ENCODE measurements at places on chromosomes 3 and 15.

DNA sequence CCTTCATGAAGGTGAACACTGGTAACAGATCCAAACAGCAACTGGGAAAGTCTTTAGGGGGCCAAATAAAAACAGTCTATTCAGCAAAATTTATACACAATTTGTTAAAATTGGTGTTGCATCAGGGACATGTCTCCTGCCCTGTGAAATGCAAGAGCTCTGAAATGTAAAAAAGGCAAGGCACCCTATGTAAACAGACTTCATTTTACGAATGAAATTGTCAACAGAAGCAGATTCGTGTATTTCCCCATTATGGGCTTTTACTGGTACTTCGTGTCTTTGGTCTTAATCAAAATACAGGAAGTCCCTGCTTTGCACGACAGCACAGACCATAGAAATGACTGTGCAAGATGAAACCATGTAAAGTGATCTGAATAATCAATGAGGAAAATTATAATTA, 127.3 kb upstream of the THBS1 start:
- DNase-seq = no peak

- no peak for DNase-seq
These were observed 255.1 kb downstream of the EPHA3 start for GRCh38 chr3:89362496-89362895.

- no peak for DNase-seq
These were observed 15.4 kb downstream of the RASGRP1 start for GRCh38 chr15:38549222-38549621.

DNA sequence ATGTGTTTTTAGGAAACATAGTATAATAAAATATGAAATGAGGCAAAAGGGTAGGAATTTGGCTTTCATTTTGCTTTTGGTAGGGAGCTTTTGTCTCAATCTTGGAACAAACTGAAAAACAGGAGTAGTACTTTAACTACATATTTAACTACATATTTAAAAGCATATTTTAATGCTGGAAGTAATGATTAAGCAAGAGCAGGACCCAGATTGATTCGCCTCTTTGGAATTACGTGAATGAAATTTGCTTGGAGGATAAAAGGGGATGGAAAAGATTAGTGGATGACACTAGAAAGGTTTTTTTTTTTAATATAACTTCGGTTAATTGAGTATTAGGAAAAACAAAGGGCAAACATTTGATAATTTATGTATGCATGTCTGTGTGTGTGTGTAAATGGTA, 11.2 kb upstream of the TMEM212 start:
- no peak for DNase-seq

DNA sequence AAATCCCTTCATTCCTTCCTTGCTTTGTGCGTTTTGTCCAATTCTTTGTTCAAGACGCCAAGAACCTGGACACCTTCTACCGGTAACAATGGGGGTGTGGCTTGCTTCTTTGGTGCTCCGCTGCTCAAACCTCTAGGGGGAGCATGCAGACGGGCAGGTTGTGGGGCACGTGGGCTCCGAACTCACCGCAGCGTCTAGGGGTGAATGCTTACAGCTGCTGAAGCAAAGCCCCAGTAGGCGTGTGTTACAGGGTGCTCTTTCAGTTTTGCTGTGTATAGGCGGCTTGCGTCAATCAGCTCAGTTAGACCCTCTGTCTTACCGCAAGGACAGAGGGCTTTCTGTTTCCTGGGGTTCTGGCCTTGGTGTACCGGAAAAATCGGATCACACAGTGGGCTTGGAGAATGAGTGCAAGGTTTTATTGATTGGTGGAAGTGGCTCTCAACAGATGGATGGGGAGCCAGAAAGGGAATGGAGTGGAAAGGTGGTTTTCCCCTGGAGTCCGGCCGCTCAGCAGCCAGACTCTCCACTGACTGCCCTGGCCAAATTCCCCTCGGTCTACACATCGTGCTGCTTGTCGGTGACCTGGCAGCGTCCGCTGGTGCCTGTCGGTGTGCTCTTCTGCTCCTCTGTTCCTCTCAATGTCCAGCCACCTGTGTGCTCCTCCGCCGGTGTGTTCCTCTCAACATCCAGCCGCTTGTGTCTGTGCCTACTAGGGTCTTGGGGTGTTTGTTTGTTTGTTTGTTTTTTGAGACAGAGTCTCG, 1.2 kb upstream of the LRRC34 start:
- no peak for DNase-seq

DNA sequence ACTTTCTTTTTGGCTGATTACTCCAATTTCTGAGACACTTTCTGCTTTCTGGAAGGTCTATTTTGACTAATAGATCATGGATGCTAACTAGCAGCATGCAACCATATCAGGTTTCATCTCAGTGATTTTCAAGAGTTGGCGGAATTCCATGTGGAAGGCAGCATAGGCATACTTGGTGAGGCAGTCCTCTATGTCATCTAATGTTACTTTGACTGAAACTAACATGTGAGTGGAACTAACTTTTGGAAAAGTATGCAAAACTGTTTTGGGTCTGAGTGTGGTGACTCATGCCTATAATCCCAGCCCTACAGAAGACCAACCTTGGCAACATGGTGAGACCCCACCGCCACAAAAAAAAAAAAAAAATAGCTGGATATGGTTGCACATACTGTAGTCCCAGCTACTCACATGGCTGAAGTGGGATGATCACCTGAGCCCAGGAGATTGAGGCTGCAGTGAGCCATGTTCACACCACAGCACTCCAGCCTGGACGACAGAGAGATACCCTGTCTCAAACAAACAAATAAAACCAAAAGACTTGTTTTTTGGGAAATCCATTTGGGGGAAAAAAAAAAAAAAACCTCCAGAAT, 1033.7 kb downstream of the ROBO1 start:
- DNase-seq = no peak

DNA sequence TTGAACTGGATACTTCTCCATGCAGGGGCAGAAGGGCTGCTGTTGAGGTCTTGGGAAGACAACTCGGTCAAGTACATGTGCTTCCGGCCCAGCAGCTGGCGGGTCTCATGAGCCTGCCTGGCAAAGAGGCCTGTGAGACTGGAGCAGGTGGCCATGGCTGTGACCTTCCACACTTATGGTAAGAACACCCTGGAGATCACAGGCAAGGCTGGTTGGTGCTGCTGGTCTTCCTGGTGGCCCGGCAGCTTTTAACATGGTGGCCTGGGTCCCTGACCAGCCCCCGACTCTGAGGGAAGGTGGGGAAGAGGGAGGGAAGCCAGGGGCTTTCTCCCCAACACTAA, 15.4 kb downstream of the CHRD start:
- DNase-seq = no peak

DNA sequence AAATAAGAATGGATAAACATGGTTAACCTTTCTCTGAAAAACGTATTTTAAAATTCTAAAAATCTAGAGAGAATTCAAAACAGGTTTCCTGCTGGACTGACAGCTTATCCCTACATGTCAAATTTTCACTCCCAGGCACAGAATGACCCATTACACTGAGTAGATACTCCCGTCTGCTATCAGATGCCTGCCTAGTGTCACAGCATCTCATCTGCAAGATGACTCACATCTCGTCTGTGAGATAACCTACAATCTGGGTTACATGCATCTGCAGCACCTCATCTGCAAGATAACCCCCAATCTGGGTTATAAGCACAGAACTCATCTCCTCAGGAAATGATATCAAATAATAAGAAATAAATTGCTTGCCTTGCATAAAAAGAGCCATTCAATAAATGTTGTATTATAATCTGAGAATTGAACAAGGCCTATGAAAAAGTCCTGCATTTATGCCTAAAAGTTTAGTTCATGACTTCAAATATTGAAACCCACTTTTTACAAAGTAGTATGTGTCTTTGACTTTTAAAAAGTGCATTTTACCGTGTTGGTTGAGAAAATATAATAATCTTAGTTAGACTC, 188.3 kb upstream of the THBS1 start:
- DNase-seq = no peak

- no peak for DNase-seq
These were observed 31.7 kb downstream of the TMEM212 start for GRCh38 chr3:171874879-171875278.

GRCh38 chr3:10419637-10420232, 85.7 kb downstream of the ATP2B2 start:
- peak; percentile 27 for DNase-seq

- no peak for DNase-seq
These were observed 68.8 kb downstream of the FSIP1 start for GRCh38 chr15:39713846-39714245.

- no peak for DNase-seq
These were observed 7.1 kb upstream of the CPOX start for GRCh38 chr3:98600412-98601095.

GRCh38 chr3:141959589-141960554, 83.4 kb downstream of the ATP1B3 start:
- DNase-seq = no peak

DNA sequence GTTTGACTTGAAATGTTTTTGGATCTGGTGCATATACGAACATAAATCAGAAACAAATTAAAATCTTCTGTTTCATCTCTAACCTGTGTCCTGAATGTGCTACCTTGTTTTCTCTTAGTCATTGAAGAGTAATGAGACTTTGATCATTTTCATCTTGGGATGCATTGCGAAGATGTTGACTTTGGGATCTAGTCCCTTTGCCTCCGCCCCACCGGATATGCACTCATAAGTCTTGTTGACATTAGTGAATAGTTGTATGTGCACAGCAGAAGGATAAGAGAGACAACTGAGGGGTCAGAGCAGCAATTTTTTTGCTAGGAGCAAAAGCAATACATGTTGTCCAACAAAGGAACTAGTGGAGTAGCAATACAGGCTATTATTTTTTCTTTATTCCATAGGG, 35.9 kb upstream of the SPRED1 start:
- no peak for DNase-seq

- DNase-seq = no peak
These were observed 39.8 kb downstream of the CHDH start for GRCh38 chr3:53806182-53807116.

DNA sequence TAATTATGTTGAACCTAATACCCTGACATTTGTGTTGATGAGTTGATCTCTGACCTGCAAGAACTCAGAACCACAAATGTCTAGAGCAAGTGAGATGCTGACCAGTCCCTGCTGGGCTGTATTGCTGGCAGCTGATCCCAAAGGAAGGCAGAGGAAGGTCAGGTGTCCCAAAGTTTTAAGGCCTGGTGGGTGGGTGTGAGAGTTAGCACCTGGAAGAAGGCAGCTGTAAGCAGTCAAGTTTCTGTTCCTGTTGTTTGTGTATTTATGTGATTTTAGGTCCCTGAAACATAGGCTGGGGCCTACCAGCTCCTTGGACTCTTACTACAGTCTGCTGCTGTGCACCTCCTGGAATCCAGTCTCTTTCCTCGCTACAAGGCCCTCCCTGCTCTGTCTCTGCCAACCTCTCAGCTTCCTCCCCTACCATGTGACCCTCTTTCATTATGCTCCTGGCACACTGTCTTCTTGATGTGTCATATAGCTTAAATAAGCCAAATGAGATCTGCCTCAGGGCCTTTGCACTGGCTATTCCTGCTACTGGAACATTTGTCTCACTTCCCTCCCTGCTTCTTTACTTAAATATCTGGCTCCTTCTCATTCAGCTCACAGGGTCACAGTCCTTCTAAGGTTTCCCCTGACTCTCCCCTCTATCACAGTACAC, 31.0 kb upstream of the ATOSA start:
- DNase-seq = peak; percentile 48

DNA sequence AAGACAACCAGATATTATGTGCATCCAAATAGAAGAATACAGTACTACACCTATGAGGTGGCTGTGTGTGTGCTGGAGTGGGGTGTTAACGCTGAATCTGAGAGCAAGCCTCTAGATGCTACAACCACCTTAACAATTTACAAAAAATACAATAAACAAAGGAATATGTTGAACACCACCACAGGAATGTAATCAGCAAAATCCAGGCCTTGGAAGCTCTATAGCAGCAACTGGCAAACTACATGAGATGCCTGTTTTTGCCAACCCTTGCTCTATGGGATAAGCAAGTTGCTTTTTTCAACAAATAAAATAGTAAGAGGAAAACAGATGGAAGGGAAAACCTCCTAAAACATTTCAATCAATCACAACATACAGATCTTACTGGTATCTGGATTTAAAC, 23.9 kb downstream of the SLTM start:
- DNase-seq = no peak

GRCh38 chr3:57683286-57683685, 9.6 kb downstream of the DENND6A start:
- no peak for DNase-seq

DNA sequence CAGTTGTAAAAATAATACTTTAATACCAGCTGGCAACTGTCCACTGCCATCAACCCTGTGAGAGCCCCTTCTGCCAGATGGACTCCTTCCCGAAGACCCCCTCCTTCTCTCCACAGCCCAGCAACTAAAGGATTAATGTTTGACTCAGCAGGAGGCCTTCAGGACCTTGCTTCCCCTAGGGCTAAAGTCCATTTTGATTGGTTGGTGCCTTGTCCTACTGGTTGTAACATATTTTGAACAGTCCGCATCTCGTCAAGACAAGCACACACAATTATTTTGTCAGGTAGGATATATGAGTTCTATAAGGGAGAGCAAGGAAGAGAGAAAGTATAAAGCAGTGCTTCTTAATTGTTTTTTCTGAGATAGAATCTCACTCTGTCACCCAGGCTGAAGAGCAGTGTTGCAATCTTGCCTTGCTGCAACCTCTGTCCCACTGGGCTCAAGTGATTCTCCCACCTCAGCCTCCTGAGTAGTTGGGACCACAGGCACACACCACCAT, 18.6 kb downstream of the ACOX2 start:
- no peak for DNase-seq

Data from epithelial cell of prostate (primary cell).